ENCODE measurements at places on chromosomes 5 and 9. TPM values are rescaled to one million over a fixed set of nuclear protein-coding genes. Genes with fewer than 3 reads are reported as not detected.

GRCh38 chr5:143010351-143010750 lies 240.2 kb downstream of the ARHGAP26 start:
- no peak for DNase-seq

DNA sequence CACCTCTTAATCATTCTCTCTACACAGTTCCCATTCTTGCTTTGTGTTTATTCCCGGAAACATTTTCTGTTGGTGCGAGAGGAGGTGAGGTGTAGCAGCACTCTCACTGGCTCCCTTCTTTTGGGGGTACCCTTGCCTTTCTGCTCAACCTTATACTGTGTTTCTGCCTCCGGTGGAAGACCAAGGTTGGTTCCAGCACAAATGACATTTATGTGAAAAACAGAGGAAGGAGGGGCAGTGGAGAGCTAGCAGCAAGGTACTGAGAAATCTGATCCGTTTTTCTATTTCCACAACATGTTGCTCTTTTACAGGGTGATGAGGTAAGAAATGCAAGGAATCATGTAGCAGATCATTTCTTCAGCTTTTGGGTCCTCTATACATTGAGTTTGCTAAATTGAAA lies 648.0 kb upstream of the DMAC1 start:
- DNase-seq, result no peak

DNA sequence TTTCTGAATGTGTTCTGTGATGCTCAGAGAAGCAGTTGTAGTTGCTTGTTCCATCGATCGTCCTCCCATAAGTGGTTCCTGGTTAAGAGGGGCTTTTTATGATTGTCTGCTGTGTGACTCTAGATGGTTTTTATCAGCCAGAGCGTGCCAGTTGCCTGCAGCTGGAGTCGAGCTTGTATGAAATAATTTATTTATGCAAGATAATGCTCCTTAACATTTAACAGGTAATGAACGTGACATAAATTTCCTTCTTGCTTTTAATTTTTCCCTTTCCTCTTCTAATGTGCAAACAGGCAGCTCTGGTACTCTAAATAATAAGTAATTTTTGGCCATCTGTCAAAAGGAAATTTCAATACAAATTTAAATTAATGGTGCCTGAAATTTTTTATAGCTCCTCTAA lies 84.4 kb downstream of the TLE4 start:
- no peak for DNase-seq

GRCh38 chr5:164532235-164532900 lies 1026.9 kb downstream of the MAT2B start:
- DNase-seq, result no peak

Gene FBXO10
- 0.62 TPM for total RNA-seq

Gene SOWAHA
- total RNA-seq, result not detected

DNA sequence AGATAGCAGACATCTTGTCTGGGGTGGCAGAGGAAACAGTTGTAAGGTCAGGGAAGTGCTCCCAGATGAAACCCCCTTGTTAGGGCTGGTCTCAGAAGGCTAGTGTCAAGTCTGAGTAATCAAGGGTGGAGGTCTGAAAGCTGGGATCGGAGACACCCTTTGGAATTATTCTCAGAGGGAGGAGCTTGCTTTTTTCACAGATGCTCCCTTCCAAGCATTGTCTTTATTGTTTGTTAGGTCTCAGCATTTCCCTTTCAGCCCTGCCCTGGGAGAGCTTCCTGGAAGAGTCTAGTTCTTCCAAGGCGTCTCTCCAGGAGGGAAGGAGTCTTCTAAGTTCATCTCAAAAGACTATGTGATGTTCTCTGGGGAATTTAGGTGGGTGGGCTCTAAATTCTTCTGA lies 3.2 kb downstream of the TEK start:
- no peak for DNase-seq

- no peak for DNase-seq
Observed at GRCh38 chr5:167813389-167813788, 478.1 kb upstream of the WWC1 start.

Gene NDUFAF2
- total RNA-seq, result 5.8 TPM

- DNase-seq, result no peak
Observed at GRCh38 chr9:31137176-31138160, 1247.0 kb upstream of the ACO1 start.

- no peak for DNase-seq
Observed at GRCh38 chr9:121499427-121500164, at the start of gene GGTA1. GGTA1 (minus strand) TSS chr9:121499844; CDS start chr9:121467922, 31,922 bp downstream.

Gene MAN2A1
- 60.8 TPM for total RNA-seq

- no peak for DNase-seq
Observed at GRCh38 chr9:125750627-125751011, 3.4 kb downstream of the PBX3 start.

- DNase-seq, result no peak
Observed at GRCh38 chr5:151449297-151449696, 1.9 kb downstream of the SLC36A1 start.

GRCh38 chr5:33046091-33046490 lies 335.0 kb downstream of the NPR3 start:
- DNase-seq, result no peak

Gene INSL4
- not detected for total RNA-seq

Gene PCA3
- total RNA-seq, result not detected

DNA sequence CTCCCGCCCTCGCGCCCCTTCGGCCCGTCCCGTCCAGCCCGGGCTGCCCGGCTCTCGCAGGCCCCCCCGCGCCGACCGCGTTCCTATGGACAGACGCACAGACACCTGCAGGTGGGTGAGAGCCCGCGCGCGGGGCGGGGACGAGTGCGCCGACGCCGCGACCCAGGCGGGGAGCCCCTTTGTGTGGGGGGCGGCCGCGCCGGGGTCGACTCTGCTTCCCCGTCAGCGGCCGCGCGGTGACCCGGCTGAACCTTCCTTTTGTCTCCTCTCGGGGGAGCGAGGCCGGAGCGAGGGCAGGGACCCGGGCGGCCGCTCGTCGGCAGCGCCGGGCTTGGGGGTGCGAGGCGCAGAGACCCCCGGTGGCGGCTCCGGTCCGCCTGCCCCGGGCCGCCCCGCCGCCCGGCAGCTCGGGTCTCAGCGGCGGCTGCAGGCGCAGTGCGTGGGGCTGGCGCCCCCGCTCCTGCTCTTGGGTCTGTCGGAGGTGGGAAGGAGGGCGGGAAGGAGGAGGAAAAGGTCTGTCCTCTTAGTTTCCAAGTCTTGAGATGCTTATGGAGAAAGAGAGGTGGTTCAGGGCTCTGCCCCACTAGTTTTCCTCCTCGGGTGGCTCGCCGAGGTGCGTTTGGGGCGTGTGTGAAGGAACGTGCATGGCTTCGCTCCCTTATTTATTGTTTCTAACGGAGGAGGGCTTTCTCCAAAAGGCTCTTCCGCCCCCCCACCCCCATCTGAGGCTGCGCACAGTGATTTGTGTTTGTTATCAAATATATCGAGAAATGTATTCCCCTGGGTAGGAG lies 576 bp downstream of the KIAA1958 start:
- DNase-seq, result peak; percentile 70

Gene P4HA2
- total RNA-seq, result not detected

DNA sequence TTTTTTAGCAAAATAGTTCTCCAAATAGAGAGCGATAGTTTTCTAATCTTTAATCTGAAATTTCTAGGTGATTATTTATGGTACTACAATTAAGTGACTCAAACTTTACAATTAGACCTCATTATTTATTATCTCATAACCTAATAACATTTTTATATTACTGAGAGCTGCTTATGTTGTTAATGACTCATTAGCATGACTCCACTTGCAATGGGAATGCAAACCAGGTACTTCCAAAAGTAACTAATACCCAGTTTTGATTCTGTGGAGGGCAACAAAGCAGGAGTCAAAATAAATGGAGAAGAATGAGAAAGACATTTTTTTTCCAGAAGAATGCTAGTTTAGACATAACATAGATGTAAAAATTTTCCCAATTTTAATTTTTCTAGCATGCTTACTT lies 466.0 kb downstream of the PLK2 start:
- no peak for DNase-seq

DNA sequence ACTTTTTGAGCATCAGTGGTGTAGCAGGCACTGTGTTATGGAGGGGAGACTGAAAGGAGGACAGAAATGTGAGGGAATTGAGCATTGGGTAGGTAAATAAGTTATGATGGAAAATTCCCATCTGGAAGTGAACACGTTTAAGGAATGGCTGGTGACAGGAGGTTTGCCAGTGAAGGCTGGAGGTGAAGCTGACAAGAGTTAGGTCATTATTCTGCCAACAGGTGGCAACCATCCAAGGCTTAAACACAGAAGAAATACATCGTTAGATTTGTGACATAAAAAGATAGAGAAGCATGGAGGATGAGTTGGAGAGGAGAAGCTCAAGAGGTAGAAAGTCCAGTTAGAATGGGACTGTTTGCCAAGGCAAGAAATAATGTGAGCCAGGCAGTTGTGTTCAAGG lies 455.3 kb upstream of the SGCD start:
- DNase-seq, result no peak

GRCh38 chr5:62680121-62680520 lies 101.5 kb downstream of the LRRC70 start:
- DNase-seq, result no peak

DNA sequence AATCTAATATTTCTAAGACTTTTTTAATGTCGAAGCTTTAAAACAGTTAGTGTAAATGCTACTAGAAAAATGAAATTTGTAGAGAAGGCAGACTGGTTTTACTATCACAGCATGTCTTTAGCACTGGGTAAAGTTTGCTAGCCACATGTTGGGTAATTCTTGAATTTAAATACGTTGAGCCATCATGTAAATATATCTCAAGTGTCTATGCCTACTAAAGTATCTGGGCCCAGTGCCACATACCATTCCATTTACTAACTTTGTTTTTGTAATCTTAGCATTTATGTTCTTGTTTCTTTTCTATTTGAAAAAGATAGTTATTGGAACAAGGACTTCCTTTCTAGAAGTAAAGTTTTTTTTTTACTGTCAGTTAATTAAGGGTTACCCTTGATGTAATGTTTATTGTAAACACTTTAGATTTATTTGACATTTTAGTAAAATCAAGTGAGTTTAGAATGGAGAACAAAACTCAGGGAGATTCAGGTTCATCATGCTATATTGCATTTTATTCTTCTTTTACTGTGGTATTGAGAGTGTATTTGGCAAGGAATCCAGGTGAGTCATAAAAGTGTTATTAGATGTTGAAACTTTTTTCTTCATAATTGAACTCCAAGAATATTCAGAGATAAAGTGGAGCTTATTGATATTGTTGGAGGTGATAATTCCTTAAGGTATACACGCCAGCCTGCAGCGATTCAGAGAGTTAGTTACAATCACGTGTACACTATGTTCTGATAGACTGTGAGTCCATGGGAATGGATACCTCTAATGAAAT lies 182.4 kb downstream of the CCDC171 start:
- DNase-seq, result no peak

Gene ANKRD31
- total RNA-seq, result 0.89 TPM

Gene IL4
- not detected for total RNA-seq

Gene FGFR4
- 2.6 TPM for total RNA-seq

GRCh38 chr5:180810959-180811622 lies 8.5 kb upstream of the MGAT1 start:
- no peak for DNase-seq

Gene LCN2
- not detected for total RNA-seq
